ENCODE measurements at places on chromosomes 13 and 19.

- DNase-seq: no peak
Measured at GRCh38 chr13:113734099-113734825, 24.8 kb upstream of the TMEM255B start.

GRCh38 chr13:29594303-29594709, 1.2 kb downstream of the SLC7A1 start:
- DNase-seq: peak; percentile 52

DNA sequence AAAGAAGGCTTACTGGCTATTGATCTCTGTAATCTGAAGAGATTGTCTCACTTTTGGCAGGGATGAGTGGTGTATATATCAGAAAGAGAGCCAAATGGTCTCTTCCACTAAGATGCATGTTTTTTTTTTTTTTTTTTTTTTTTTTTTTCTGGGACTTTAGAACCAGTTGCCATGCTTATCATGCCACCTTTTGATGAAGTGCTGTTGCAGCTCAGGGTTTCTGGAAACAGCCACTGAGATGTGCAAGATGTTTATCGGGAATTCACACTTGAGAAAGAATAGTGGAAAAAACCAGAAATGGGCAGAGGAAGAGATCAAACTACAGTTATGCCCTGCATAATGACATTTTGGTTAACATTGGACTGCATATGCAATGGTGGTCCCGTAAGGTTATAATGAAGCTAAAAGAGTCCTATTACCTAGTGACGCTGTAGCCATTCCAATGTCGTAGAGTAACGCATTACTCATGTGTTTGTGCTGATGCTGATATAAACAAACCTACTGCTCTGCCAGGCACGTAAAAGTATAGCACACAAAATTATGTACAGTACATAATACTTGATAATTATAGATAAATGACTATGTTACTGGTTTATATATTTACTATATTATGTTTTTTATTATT, 121.0 kb downstream of the KLF5 start:
- no peak for DNase-seq

DNA sequence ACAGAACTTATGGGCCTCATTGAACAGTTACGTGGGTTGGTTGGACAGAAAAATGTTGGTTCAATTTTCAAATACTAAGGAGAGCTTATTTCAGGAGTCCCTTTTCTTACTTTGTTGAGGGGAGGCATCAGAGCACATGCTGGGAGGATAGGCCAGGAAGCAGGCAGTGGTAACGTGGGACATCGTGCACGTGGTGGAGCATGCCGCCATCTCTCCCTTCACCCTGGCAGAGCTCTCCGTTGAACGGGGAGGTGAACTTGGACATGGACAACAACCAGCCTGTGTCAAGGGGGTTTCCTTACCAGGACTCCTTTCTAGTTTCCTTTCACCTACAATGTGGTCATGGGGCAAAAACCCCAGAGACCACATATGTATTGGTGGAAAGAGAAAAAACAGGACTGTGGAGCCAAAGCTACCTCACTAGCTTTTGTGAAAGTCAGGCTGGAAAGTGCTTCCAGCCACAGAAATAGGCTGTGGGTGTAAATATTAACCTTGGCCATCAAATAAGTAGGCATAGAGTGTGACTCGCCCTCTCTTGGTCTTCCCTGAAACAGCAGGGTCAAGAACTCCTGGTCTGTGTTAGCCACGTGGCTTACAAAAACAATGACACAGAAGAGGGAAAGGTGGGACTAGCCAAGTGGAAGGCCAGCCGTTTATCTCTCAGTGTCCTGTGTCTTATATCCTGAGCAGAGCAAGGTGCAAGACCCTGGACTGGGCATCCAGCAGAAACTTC, 14.4 kb downstream of the MICOS13 start:
- DNase-seq: no peak

DNA sequence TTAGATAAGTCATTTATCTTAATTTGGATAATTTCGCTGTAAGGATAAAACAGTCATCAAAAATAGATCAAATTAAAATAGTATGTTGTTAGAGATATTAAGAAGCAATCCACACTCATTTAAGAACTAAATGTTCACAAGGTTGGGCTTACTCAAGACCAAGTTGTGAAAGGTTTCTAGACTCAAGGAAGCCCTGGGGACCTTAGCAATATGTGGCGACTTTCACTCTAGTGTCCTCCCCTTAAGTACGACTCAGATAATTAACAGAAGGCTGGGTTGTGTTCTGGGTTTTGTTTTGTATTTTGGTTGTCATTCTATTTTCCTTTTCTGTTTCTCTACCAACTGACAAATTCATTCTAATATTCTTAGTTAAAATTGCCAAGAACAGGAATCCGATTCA, 1008.0 kb downstream of the PCDH9 start:
- DNase-seq: no peak

DNA sequence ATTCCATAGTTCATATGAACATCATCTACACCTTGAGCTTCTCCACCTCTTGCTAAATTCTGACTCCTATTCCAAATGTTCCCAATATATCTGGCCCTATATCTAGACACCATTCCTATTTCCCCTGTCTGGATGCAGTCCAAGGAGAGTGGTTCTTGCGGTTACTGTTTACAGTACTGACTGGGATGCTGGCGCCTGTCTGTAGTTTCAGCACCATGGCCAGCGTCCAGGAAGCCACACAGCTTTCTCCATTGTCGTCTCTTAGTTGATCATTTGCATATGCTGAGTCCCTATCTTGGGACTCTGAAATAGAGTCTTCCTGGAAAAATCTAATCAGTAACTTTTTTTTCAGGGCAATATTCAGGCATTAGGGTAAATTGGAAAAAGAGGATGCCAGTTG, 14.9 kb downstream of the LAIR2 start:
- DNase-seq: no peak

GRCh38 chr19:9010693-9011092, 484 bp upstream of the MUC16 start:
- DNase-seq: no peak

DNA sequence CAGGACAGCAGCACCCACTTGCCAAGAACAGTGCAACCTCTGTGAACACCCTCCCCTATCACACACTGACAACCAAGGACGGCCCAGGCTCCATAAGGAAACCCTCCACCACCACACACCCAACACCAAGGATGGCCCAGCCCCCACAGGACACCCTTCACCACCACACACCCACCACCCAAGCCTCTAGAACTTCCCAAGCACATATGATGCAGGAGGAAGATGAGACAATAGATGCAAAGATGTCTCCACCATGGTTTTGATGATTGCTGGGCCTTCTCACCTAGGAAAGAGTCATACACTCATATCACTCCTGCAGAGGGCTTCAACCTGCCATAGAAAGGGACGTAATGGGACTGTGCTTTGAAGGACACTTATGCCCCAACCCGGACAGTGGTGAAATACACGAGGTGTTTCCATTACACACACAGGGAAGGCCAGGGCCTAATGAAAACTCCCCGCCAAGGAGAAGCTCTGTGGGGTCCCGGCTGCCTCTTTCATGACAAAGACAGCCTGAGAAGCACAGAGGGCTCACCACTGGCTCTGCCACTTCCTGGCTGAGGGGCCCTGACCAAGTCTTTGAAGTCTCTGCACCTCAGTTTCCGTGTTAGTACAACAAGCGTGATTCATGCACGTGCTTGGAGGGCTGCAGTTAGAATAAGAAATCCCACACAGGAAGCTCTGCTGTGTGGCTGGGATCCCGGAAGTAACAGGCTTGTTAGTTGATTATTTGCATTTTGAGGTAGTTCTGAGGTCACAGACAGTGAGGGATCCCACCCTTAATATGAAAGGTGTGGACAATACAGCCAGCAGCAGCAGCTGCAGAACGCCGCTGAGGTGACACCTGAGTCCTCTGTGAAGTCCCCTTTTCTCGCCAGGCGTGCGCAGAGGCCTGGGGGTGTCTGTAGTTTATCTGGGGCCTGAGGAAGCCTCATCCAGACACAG, 61.9 kb upstream of the ATP12A start:
- no peak for DNase-seq

DNA sequence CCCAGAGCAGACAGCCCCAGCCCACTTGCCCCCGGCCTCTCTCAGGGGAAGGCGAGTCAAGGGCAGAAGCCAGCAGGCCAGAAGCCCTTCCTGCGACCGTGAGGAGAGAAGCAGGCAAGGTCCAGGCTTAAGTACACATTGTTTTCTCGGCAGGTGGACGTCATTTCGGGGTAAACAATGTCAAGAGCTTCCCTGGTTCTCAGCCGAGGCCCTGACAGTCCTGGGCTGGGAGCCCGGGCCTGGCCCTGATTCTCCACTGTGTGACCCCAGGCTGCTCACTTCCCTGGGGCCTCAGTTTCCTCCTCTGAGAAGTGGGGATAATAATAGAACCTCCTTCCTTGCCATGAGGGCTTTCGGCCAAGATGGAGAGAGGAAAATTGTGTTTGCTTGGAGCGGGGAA, 19.4 kb downstream of the PLVAP start:
- no peak for DNase-seq

- DNase-seq: no peak
Measured at GRCh38 chr19:5290336-5291262, 50.0 kb downstream of the PTPRS start.

DNA sequence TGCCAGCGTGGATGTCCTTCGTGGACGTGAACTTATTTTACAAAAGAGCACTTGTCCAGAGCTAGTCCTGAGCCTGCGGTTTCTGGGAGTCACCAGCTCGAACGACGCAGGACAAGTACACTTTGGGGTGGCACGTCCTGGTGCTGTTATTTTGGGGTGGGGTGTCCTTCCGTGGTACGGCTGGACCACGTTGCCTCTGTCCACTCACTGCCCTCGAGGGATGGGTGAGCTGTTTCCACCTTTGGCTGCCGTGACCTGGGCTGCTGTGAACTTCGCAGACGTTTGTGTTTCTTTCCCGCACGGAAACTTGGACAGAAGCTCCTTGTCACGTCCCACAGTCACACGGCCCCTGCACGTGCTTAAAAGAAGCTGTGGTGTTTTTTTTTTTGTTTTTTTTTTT, 11.0 kb downstream of the GZMM start:
- DNase-seq: no peak

DNA sequence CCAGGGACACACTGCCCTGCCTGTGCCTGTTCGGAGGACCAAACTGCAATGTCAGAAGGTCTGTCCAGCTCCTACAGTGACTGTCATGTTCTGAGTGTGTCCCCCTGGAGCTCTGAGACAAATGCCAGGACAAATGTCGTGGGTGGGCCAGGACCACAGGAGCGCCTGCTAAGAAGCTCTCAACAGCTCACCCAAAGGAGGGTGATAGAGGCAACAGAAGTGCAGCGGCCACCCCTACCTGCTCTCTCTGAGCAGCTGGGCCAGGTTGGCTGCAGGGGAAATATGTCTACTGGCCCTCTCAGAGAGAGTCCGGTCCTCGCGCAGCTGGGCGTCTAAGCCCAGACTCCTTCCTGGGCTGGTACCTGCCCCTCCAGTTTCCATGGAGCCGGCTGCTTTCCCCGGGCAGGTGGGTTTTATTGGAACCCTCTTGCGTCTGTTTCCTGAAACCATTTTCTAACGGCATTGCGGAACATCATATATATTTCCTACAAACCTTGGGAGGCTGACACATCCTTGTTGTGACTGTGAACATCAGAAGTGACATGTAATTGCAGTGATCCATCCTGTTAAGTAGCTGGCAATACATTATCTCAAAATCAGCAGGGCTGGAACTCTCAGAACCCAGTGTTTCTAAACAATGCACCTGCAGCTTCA, 78.1 kb downstream of the CHST8 start:
- no peak for DNase-seq

DNA sequence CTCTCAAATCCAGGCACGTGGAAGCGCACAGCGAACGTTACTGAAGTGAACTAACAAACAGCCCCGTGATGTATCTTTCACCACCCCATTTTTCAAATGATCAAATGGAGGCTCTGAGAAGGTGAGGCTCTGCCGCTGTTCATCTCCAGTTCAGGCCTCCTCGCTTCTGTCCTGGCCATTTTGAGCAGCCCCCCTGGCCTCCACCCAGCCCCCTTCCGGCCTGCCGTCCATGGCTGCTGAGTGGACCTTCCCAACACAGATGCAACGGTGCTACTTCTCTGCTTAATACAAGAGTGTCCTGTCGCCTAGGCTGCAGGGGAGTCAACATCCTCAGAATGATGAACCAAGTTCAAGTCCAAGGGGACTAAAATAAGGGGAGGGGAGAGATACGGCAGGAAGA, 9.7 kb downstream of the SYDE1 start:
- DNase-seq: no peak

- DNase-seq: no peak
Measured at GRCh38 chr13:105996391-105997025, 539.0 kb downstream of the EFNB2 start.

DNA sequence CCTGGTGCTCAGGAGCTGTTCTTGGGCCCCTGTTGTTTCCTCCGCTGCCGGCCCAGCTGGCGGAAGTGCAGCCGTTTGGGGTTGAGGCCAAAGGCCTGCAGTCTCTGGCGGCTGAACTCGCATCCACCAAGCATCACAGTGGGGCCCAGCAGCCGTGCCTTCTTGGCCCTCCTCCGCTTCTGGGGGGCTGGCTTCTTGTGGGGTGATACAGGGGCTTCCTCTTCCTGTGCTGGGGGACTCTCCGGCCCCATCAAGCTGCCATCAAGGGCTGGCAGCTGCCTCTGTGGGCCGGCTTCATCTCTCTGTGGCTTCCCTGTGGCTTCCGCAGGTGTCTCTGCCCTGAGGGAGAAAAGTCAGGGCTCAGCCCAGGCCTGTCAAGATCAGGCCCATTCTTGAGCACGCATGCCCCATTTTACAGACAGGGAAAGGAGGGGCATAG, 10.3 kb downstream of the ATG4D start:
- DNase-seq: no peak

DNA sequence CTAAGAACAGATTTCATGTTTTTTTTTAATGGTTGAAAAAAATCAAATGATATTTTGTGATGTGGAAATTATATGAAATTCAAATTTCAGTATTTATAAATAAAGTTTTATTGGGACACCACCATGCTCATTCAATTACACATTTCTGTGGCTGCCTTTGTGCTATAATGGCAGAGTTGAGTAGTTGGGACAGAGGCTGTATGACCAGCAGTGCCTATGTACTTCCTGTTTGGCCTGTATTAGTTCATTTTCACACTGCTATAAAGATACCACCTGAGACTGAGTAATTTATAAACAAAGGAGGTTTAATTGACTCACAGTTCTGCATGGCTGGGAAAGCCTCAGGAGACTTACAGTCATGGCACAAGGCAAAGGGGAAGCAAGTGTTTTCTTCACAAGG, 33.6 kb downstream of the AKAP11 start:
- DNase-seq: no peak

DNA sequence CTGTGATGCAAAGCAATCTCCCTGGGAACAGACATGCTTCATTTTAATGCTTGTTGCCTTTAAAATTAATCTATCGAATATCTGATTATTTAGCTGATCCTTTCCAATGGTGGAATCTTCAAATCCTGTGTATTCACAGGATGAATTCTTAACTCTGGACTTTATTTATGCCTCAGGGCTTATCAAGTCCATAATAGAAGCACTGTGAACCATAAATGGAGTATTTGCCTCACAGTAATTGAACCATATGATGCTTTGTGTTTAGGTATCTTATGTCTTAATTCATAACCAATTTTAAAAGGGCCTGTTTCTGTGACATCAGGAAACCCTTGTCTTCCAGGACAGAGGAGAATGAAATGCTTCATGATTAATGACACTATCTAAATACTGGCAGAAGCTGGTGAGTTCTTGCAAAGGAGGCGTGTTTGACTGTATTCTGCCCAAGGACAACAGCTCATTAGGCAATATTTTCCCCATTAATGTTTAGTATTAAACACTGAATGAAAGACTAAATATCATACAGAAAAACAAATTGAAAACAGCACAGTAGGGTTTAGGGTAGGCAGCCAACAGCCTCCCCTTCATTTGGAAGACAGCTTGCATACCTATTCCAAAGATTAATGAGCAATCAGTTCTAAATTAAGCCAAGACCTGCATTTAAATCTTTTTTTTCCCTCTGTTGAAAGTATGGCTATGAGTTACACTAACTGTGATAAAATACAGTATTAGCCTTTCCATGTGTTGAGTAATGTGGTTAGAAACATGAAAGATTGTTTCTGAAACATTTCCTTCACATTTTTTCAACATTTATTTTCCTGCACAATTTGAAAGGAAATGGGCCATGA, 709.4 kb downstream of the PCDH9 start:
- DNase-seq: no peak
